ENCODE measurements at places on chromosomes 16 and 17. TPM values are rescaled to one million over a fixed set of nuclear protein-coding genes. Genes with fewer than 3 reads are reported as not detected.

The CIBAR2 gene
- 0.77 TPM for total RNA-seq

The GRB7 gene
- total RNA-seq = 1.3 TPM

The EVPLL gene
- total RNA-seq = 0.33 TPM

The DPEP3 gene
- total RNA-seq = not detected

The PPY gene
- total RNA-seq = not detected

The KRT31 gene
- total RNA-seq = not detected
